ENCODE measurements at places on chromosomes 2 and 18. TPM values are rescaled to one million over a fixed set of nuclear protein-coding genes. Genes with fewer than 3 reads are reported as not detected.
A peak's percentile ranks its signal among the peaks of the same experiment; 100 is the strongest.

DNA sequence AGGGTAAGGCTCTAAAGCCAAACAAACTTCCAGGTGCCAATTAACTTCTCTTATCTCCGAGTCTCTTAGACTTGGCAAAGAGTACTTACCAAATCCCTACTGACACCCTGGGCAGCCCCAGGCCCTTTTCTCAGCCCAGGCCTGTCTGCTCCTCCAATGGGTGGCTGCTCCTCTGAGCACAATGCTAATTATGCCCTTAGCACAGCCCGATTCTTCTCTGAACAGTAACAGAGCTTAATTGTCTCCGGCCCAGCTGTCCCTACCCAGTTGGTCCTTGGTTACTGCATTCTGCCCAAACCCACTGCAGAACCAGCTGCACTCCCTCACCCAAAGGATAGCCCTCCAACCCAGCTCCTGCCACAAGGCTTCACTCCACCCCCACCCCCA, 110.3 kb downstream of the SMAD7 start:
- no peaks in the 10 kb centered on the region for H3K36me3 ChIP-seq
- DNase-seq = no peak
- no peaks in the 10 kb centered on the region for H3K27me3 ChIP-seq
- H3K27ac ChIP-seq = no peak overlapping the region
- no peak overlapping the region for H3K4me3 ChIP-seq
- H3K4me1 ChIP-seq = no peaks in the 10 kb centered on the region

- no peak overlapping the region for H3K4me3 ChIP-seq
- no peaks in the 10 kb centered on the region for H3K27me3 ChIP-seq
- peaks cover 34% of the 10 kb centered on the region for H3K36me3 ChIP-seq
- DNase-seq = no peak
- no peak overlapping the region for H3K27ac ChIP-seq
- no peaks in the 10 kb centered on the region for H3K4me1 ChIP-seq
Measured at GRCh38 chr2:71530641-71531332, 77.4 kb downstream of the DYSF start.

GRCh38 chr2:170501421-170502043, 213.6 kb upstream of the SP5 start:
- no peak overlapping the region for H3K4me3 ChIP-seq
- H3K36me3 ChIP-seq = no peaks in the 10 kb centered on the region

DNA sequence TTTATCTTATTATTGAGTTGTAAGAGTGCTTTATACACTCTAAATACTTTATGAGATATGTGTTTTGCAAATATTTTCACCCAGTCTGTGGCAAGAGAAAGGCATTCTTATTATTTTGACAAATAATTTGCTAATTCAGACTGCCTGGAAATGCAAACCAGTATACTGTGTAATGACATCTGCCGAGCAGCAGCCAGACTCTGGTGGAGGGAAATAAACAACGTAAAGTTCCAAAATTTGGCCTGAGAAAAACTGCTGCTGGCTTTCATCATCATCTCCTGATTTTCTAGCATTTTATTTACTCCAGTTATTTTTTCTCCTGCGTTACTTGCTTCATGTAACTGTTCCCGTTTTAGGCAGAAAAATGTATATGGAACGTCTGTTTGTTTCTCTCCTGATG, 161.6 kb downstream of the RNF152 start:
- no peak overlapping the region for H3K4me3 ChIP-seq
- H3K4me1 ChIP-seq = peaks cover 24% of the 10 kb centered on the region
- no peaks in the 10 kb centered on the region for H3K36me3 ChIP-seq
- no peaks in the 10 kb centered on the region for H3K27me3 ChIP-seq

DNA sequence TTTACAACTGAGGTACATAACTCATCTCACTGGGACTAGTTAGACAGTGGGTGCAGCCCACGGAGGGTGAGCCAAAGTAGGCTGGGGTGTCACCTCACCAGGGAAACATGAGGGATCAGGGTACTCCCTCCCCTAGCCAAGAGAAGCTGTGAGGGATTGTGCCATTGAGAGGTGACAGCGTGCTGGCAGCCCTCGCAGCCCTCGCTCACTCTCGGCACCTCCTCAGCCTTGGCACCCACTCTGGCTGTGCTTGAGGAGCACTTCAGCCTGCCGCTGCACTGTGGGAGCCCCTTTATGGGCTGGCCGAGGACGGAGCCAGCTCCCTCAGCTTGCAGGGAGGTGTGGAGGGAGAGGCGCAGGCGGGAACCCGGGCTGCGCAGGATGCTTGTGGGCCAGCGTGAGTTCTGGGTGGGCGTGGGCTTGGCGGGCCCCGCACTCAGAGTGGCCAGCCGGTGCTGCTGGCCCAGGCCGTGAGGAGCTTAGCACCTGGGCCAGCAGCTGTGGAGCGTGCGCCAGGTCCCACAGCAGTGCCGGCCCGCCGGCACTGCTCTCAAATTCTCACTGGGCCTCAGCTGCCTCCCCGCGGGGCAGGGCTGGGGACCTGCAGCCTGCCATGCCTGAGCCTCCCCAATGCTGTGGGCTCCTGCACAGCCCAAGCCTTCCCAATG, 44.5 kb upstream of the FAM110C start:
- H3K4me1 ChIP-seq = no peaks in the 10 kb centered on the region
- H3K4me3 ChIP-seq = peak overlapping the region; percentile 14
- H3K27ac ChIP-seq = no peak overlapping the region
- H3K36me3 ChIP-seq = no peaks in the 10 kb centered on the region

FHOD3 gene
- 114 TPM for total RNA-seq

MPPE1 gene
- 28.9 TPM for total RNA-seq

Data from right atrium auricular region (tissue), 2 donors.